ENCODE measurements at places on chromosomes 2 and 18.

DNA sequence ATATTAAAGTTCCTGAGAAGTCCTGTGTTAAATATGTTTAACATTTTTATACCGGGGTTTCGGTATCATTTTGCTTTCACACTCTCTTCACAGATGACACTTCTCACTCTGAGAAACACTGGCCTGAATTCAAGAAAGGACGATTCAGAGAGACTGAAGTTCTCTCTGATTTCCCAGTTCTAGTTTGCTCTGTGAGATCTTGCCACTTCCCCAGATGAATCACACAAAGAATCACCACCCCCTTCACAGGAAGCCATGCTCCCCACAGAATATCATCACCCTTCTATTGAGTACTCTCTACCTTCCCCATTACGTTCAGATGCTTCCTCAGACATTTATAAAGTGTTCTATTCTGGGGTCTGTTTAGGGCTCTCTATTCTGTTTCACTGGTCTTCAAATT, 16.1 kb upstream of the CD207 start:
- no peak for DNase-seq

- DNase-seq = no peak
These were observed 30.1 kb upstream of the SP140L start for GRCh38 chr2:230296917-230297316.

DNA sequence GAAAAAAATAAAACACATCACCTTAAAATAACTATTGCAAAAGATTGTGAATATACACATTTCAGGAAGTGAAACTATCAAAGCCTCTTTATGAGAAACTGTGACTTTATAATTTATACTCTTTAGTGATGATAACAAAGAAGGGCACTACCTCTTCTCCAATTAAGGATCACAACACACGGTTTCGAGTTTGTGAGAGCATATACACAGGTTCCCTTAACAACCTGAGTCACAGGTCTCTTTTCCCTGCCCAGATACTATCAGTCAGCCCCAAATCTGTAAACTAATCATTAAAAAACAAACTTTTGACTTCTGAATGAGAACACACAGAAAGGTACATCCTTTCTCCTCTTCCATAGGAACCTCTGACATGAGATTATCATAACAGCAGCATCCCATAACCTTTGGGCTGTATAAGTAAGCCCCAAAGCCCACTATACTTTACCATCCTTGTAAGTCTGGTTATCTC, 44.9 kb downstream of the PTPN2 start:
- DNase-seq = no peak

GRCh38 chr2:240205348-240205747, 64.9 kb upstream of the OTOS start:
- DNase-seq = peak; percentile 48

DNA sequence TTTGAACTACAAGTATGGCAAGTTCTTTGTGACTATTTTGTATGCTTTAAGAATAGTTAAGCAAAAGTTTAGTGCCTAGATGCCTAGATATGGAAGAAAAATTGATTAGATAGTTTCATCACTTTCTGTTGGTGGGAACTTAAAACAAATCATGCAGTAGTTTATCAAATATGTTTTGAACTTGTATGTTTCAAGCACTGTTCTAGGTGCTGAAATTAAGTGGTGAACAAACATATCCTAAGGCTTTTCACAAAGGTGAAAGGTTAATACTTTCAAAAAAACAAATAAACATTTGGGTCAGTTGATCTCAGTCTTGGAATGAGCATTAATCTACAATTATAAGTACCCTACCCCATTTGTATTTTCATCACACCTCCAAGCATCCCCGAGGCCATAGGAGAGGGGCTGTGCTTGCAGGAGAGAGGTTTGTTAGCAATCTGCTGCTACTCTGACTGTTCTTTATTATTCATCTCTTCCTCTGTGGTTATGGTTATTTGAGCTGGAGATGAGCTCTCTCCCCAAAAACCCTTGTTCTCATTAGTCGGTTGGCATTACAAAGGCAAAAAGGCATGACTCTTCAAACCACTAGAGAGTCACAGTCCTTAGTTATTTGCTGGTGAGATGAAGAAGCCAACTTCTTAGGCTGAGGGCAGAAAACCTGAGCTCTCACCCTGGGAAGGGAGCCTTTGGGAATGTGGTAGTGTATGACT, 103.9 kb upstream of the FHL2 start:
- DNase-seq = no peak

DNA sequence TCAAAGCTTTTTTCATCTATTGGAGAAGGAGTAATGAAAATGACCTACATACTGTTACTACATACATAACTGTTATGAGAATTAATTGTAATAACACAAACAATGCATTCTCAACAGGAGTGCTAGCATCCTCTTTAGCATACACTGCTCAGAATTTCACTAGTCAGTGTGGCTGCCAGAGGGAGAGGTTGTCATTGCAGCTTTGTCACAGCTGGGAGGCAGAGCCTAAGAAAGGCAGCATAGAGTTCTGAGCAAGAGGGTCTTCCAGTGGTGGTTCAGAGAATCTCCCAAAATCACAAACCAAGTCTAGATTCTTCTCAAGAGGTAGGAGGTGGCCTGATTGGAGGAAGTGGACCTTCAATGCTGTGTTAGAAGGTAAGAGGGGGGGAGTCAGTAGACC, 286.7 kb upstream of the CYRIA start:
- DNase-seq = no peak

- DNase-seq = no peak
These were observed 3.2 kb downstream of the NBAS start for GRCh38 chr2:15557887-15558311.

GRCh38 chr2:44566059-44566458, 204.3 kb downstream of the CAMKMT start:
- DNase-seq = no peak

DNA sequence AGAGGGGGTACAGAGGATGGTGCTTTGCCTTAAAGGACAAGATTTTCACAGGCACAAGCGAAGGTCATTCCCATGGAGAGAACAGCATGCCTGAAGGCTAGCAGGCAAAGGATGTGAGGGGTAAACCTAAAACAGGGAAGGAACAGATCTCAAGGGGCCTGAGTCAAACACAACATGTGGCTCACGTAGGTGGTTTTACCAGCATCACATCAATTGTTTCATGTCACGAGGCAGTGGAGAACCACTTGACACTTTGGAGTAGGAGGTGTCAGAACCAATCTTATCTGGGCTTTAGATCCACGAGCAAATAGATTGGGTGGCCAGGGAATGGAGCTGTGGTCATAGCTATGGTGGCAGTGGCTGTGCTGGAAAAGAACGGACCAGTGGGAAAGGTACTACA, 8.4 kb downstream of the COX5B start:
- DNase-seq = no peak

DNA sequence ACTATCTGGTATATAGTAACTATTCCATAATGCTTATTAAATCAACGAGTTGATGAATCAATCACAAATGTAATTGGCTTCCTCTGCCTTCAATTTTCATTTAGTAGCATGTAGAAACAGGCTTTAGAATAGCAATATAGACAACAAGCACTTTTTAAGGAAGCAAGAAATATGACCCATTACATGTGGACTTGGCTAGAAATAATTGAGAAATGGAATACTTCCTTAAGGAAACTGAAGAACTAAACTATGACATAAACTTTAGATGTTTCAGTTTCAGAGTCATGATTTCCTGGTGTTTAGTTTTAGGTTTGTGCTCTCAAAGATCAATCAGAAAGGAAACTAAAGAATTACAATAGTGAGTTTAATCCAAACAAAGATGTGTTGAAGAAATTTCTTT, 443.8 kb downstream of the MBD2 start:
- no peak for DNase-seq

- DNase-seq = peak; percentile 85
These were observed 184.8 kb upstream of the SP5 start for GRCh38 chr2:170530284-170530745.

DNA sequence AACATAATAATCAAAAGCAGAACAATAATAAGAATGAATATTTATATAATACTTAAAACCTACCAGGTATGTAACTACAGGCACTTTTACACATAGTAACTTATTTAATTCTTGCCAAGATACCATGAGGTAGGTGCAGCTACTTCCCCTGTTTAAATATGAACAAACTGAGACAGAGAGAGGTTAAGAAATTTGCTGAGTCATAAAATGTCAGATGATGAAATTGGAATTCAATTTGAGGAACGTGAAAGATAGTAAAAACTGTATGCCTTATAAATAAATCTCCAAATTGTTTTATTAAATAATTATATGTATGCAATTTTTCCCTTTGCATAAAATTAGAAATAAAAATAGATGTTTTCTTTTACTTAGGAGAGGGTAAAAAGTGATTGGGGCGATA, 1103.3 kb upstream of the NRXN1 start:
- DNase-seq = no peak

- DNase-seq = no peak
These were observed 27.2 kb upstream of the BBS5 start for GRCh38 chr2:169452080-169452479.

DNA sequence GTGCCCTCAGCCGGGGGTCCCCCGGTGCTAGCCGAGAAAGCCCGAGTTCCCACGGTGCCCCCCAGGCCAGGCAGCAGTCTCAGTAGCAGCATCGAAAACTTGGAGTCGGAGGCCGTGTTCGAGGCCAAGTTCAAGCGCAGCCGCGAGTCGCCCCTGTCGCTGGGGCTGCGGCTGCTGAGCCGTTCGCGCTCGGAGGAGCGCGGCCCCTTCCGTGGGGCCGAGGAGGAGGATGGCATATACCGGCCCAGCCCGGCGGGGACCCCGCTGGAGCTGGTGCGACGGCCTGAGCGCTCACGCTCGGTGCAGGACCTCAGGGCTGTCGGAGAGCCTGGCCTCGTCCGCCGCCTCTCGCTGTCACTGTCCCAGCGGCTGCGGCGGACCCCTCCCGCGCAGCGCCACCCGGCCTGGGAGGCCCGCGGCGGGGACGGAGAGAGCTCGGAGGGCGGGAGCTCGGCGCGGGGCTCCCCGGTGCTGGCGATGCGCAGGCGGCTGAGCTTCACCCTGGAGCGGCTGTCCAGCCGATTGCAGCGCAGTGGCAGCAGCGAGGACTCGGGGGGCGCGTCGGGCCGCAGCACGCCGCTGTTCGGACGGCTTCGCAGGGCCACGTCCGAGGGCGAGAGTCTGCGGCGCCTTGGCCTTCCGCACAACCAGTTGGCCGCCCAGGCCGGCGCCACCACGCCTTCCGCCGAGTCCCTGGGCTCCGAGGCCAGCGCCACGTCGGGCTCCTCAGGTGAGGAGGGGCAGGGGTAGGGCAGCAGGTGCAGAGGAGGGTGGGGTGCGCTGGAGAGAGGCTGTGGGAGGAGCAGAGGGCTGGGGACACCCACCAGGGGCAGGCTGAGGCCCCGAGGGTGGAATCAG, 14.1 kb upstream of the GMPPA start:
- DNase-seq = no peak

DNA sequence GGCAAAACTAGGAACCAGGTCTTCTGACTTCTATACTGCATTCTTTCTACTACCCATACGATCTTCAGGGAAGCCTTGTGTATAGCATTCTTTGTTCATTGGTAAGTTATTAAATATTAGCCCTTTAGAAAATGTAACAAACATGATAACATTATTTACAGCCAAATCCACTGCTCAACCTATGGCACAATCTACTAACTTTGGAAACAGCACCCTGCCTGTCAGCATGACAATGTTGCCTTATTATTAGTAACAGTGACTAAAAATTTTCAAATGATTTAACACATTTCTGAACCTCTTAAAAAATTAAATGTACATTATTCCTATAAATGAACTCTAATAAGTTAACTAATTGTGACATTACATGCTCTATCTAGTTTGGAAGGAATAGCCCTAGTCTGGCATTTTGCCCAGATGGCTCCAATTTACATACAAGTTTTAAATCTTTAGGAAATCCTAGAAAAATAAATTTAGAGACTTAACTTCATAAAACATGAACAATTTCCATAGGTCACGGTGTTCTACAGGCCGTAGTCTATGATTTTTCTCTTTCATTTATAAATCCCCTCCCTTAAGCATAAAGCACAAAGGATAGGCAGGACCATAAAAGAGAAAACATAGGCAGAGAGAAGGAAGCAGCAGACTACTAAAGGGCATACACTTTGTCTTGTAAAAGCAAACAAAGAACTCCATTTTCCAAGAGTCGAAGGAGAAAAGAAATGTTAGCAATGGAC, 33.7 kb downstream of the YES1 start:
- no peak for DNase-seq

- DNase-seq = no peak
These were observed 2.4 kb upstream of the GMPPA start for GRCh38 chr2:219496247-219496824.

DNA sequence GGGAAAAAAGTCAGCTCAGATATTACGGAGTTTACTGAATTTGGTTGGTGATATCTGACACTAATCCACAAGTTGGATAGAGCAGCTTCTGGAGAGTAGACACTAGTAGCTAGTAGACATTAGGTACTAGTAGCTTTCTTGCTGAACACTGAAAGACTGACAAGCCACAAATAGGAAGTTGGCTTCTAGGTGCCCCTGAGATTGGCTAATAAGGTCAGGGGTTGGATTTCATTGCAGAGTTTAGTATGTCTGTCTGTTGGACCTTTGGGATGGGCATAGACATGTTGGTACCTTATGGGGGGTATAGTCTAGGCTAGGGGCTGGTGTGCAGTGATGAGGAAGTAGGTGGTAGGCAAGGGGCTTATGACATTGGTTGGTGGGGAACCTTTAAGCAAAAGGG, 164.9 kb upstream of the LRRTM1 start:
- DNase-seq = no peak

DNA sequence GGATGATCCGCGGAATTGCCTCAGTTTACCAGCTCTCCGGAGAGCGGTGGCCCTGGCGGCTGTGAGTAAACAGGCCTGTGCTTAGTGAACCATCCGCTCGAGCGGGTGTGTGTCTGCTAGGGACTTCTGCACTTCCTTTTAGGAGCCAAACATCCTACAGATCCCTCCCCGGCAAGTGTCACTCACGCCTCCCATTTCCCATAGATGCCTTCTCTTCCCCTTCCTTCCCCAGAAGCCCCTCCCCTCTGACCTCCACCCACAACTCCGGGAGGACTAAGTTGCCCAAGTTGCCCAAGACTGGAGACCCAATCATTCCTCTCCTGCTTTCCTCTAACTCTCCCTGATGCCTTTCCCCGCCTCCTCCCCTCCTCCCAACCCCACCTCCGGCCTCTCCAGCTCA, 2.9 kb downstream of the C1QL2 start:
- no peak for DNase-seq

GRCh38 chr2:203155406-203155805, 83.4 kb upstream of the CYP20A1 start:
- no peak for DNase-seq

- no peak for DNase-seq
These were observed 139.3 kb downstream of the ALK start for GRCh38 chr2:29782087-29782486.

- DNase-seq = no peak
These were observed 38.6 kb downstream of the SS18 start for GRCh38 chr18:26051843-26052242.

DNA sequence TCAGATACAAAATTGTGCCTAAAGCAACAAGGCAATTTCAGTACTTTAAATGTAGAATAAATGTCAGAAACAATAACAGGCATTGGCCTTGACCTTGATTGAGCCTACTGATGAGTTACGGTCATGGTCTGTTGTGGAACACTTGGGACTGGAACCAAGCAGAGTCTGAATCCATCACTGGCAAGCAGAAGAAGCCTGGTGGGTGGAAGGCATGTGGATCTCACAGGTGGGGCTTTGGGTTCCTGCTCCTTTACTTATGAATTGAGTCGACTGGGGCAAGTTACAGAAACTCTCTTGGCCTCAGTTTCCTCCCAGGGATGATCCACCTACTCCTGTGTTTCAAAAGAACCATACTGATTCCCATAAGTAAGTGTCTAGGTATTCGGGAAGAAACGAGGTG, 102.3 kb downstream of the KCNF1 start:
- no peak for DNase-seq

GRCh38 chr2:47056868-47057686, 98.0 kb downstream of the STPG4 start:
- no peak for DNase-seq

- no peak for DNase-seq
These were observed 40.8 kb upstream of the PTMA start for GRCh38 chr2:231667496-231667895.

All from upper lobe of right lung (tissue), 1 donor.